ENCODE measurements at places on chromosomes 13 and 19. TPM values are rescaled to one million over a fixed set of nuclear protein-coding genes. Genes with fewer than 3 reads are reported as not detected.

ZNF85 gene
- 2.4 TPM for polyA plus RNA-seq

PSG2 gene
- not detected for polyA plus RNA-seq

KCTD4 gene
- 0.08 TPM for polyA plus RNA-seq

GJB6 gene
- polyA plus RNA-seq = not detected

GRK1 gene
- 0.15 TPM for polyA plus RNA-seq

IZUMO2 gene
- not detected for polyA plus RNA-seq

CLDN10 gene
- polyA plus RNA-seq = 0.34 TPM

CYP4F8 gene
- not detected for polyA plus RNA-seq

SMIM44 gene
- polyA plus RNA-seq = not detected

VN1R2 gene
- polyA plus RNA-seq = not detected

PGLYRP2 gene
- not detected for polyA plus RNA-seq

CD22 gene
- 0.36 TPM for polyA plus RNA-seq

TMEM38A gene
- polyA plus RNA-seq = 26.6 TPM

BEST2 gene
- polyA plus RNA-seq = not detected

CLEC11A gene
- 2.4 TPM for polyA plus RNA-seq

ZNF471 gene
- polyA plus RNA-seq = 3.4 TPM

IL17D gene
- 0.30 TPM for polyA plus RNA-seq

LIG4 gene
- 6.4 TPM for polyA plus RNA-seq

ZNF155 gene
- 5.1 TPM for polyA plus RNA-seq

CKM gene
- polyA plus RNA-seq = 6,019 TPM

ARL11 gene
- polyA plus RNA-seq = 0.32 TPM

CYP2S1 gene
- 0.11 TPM for polyA plus RNA-seq

NLRP11 gene
- not detected for polyA plus RNA-seq

GTF2F2 gene
- polyA plus RNA-seq = 22.8 TPM

KLHL1 gene
- not detected for polyA plus RNA-seq

RASGRP4 gene
- polyA plus RNA-seq = 0.61 TPM

CEACAM16 gene
- not detected for polyA plus RNA-seq

CD33 gene
- polyA plus RNA-seq = 2.3 TPM

EML2 gene
- polyA plus RNA-seq = 19.0 TPM

PRRG2 gene
- 0.53 TPM for polyA plus RNA-seq

ZNF773 gene
- 4.4 TPM for polyA plus RNA-seq

KCNRG gene
- polyA plus RNA-seq = 0.29 TPM

NAT14 gene
- polyA plus RNA-seq = 7.3 TPM

PLK5 gene
- not detected for polyA plus RNA-seq

ZNF534 gene
- 0.30 TPM for polyA plus RNA-seq

IGFL2 gene
- polyA plus RNA-seq = not detected

KLK15 gene
- polyA plus RNA-seq = not detected

FXYD7 gene
- polyA plus RNA-seq = not detected

GJB2 gene
- polyA plus RNA-seq = 0.30 TPM

TRAPPC2B gene
- 34.4 TPM for polyA plus RNA-seq

SLC6A16 gene
- polyA plus RNA-seq = 0.33 TPM

CYSLTR2 gene
- 1.8 TPM for polyA plus RNA-seq

DPRX gene
- 0.14 TPM for polyA plus RNA-seq

MYH14 gene
- polyA plus RNA-seq = 45.8 TPM

ZNF20 gene
- 1.6 TPM for polyA plus RNA-seq
